Sigmoid colon (tissue), 7 donors: ENCODE measurements at places on chromosomes 6 and 20. TPM values are rescaled to one million over a fixed set of nuclear protein-coding genes. Genes with fewer than 3 reads are reported as not detected.

GRCh38 chr20:33894798-33895197, 83.7 kb downstream of the CHMP4B start:
- DNase-seq: no peak

DNA sequence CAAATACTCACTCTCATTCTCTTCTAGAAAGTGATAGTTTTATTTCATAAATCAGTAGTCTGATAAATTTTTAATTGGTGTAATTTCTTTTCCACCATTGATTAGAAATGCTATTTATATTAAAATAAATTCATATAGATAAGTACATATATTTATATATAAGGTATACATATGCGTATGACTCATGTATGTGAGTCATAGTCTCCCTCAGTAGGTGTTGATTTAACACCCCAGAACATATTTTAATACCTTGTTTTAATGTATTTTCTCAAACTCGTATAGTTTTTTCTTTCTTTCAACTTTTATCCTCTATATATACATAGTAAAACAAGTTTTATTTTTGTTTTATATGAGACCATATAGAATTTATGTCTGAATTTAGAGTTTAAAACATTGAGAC, 130.4 kb downstream of the PLG start:
- DNase-seq: no peak

GRCh38 chr6:89452281-89452680, 19.3 kb downstream of the ANKRD6 start:
- no peak for DNase-seq

DNA sequence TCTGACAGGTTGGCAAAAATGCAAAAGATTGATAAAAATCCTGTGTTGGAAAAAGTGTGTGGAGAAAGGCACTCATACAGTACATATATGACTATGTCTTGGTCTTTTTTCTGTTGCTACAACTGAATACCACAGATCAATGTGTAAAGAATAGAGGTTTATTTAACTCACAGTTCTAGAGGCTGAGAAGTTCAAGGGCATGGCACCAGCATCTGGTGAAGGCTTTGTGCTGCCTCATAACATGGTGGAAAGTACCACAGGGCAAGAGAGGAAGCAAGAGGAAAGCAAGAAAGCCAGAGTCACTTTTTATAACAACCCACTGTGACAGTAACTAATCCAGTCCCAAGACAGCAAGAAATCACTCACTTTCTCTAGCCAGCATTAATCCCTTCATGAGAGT, 57.5 kb downstream of the ALDH8A1 start:
- no peak for DNase-seq

- no peak for DNase-seq
Observed at GRCh38 chr20:38157635-38158495, 7.2 kb downstream of the TGM2 start.

GRCh38 chr20:37927410-37928095, 24.6 kb downstream of the VSTM2L start:
- no peak for DNase-seq

DNA sequence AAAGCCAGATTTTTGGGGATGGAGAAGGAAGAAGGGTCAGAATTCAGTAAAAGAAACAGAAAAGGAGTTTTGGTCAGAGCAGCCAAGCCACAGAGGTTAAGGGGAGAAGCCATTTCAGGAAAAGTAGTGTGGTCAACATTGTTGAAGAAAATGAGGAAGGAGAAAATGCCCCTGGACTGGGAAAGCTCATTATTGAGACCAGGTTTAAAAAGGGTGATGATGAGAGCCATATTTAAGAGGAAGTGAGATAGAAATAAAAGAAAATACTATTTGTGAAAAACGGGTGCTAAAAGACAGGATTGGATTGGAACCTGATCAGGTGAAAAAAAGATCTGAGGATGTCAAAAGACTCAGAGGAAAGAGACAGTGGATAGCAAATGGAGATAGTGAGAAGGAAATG, 75.8 kb downstream of the CEP162 start:
- DNase-seq: no peak

DNA sequence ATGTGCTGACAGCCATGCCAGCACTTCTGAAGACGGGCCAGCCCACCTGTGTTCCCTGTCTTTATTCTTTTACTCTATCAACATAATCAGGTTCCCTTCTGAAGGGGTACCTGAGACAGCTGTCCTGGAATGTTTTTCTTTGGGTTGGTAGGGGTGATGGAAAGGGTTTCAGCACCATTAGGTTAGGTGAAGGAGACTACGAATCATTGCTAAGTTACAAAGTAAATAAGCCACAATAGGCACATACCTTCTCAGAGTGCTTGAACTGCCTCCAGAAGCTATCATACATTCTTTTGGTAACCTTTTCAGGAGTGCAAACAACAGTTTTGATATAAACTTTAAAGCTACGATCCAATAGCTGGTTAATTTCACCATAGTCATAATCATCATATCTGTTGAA, 106.3 kb downstream of the SESN1 start:
- DNase-seq: no peak

GRCh38 chr6:57085471-57085870, 4.5 kb upstream of the ZNF451 start:
- DNase-seq: no peak

- no peak for DNase-seq
Observed at GRCh38 chr6:157867155-157867559, 44.1 kb downstream of the SNX9 start.

The ID4 gene
- total RNA-seq: 8.1 TPM

The BPIFA1 gene
- not detected for total RNA-seq

The OR2J3 gene
- total RNA-seq: not detected

The SAYSD1 gene
- 20.8 TPM for total RNA-seq

The SYNGAP1 gene
- total RNA-seq: 24.6 TPM

The TOX2 gene
- total RNA-seq: 1.7 TPM

The CRISP2 gene
- not detected for total RNA-seq

The C6orf52 gene
- not detected for total RNA-seq

The PPIL6 gene
- 6.1 TPM for total RNA-seq

The BAK1 gene
- total RNA-seq: 11.1 TPM
